ENCODE measurements at places on chromosomes 1 and 21. TPM values are rescaled to one million over a fixed set of nuclear protein-coding genes. Genes with fewer than 3 reads are reported as not detected.
A peak's percentile ranks its signal among the peaks of the same experiment; 100 is the strongest.

AXDND1 gene
- total RNA-seq: 0.90 TPM

TCEA3 gene
- total RNA-seq: not detected

DNA sequence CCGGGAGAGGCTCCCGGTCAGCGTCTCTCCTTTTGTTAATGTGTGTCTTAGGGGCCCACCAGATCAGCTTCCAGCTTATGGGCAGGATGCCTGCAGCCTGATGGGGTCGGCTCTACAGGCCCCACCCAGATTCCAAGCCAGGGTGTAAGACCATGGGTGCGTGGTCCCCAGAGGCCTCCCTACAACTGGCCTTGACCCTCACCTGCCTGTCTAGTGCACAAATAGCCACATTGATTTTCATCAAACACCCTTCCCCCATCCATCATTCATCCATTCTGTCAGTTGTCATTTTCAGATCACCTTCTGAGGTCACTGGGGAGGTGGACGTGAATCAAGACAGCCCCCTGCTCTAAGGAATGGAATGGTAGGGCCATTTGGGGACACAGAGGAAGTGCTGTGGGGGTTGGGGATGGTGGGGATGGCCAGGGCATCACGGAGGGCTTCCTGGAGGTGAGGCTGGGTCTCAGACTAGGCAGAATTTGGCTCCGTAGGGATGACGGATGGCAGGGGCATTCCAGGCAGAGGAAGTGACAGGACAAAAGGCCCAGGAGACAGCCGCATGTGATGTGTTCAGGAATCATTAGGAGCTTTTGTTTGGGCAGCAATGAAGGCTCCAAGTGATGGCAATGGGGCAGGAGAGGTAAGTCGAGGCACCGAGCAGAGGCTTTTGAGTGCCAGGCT, 118.8 kb downstream of the EPHB2 start:
- no peak for DNase-seq

GRCh38 chr1:1418464-1419362, 2.4 kb downstream of the ANKRD65 start:
- peak; percentile 13 for DNase-seq

KCNT2 gene
- total RNA-seq: not detected

DNA sequence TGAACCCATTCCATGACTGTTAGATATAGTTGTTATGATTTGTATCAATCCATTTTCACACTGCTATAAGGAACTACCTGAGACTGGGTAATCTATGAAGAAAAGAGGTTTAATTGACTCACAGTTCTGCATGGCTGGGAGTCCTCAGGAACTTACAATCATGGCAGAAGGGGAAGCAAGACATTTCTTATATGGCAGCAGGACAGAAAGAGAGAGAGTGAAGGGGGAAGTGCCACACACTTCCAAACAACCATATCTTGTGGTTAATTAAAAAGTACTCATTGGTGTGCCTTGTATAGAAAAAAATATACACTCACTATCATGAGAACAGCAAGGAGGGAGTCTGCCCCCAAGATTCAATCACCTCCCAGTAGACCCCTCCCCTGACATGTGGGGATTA, 137.6 kb upstream of the NBPF11 start:
- no peak for DNase-seq
